ENCODE measurements at places on chromosomes 2 and 18.

DNA sequence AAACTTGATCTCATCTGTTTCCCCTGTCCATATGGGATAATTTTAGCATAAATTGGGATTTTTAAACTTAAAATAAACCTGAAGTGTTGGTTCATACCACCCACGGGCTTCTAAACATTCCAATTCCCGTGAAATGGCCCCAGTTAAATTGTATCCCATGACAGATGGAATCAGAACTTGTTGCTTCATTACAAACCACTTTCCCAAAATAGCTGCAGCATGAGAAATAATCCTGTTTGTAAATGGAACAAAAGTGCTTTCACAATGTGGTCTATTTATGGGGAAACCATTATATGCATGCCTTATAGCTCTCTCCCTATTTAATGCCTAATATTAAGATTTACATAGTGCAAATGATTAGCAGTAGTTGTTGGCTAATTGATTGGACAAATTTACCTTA, 15.9 kb downstream of the SCG2 start:
- DNase-seq = no peak

DNA sequence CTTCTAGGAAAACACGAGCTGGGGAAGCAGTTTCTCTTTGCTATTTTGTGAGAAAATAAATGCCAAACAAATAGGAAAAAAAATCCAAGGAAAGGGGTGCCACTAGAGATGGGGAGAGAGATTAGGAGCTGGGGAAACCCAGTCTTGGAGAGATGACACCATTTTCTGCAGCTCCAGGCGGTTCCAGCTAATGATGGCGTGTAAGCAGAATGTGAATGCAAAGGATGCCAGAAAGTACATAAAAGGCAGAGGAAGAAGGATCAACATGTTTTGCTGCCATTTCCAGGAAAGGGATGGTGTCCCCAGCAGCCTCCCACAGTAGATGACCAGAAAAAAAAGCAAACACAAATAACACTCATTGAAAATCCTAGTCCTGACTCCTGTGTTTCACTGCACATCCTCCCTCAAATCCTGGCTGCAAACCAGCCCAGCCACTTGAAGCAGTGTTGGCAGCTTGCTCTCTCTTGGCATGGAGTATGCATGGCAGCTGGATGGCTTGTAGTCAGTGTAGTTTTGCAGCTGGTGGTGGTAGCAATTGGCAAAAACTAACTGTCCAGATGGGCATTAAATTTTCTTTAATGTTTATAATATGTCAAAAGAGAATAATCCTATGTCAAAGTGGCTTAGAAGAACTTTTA, 93.6 kb downstream of the FTCDNL1 start:
- DNase-seq = no peak

- no peak for DNase-seq
Measured at GRCh38 chr18:58279504-58280175, 235.6 kb downstream of the NEDD4L start.

- DNase-seq = peak; percentile 28
Measured at GRCh38 chr2:15942711-15943345, 2.5 kb downstream of the MYCN start.

DNA sequence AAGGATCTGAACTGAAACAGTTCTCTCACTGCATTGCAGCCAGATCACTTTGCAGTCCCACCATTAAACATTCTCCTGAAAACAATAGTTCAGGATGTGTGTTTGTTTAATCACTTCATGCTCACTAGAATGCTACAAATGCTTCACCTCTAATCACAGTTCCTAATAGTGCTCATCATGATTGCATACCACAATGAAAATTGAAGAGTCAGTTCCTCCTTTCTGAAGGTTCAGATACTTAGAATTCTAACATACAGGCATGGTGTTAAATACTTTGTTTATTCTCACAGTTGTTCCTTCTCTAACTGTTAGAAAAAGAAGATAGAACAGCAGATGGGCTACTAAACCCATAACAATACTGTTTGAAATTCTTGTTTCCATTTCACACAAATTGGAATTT, 622.3 kb upstream of the ACVR2A start:
- no peak for DNase-seq

GRCh38 chr2:3517948-3518495, 1.3 kb downstream of the ADI1 start:
- no peak for DNase-seq

DNA sequence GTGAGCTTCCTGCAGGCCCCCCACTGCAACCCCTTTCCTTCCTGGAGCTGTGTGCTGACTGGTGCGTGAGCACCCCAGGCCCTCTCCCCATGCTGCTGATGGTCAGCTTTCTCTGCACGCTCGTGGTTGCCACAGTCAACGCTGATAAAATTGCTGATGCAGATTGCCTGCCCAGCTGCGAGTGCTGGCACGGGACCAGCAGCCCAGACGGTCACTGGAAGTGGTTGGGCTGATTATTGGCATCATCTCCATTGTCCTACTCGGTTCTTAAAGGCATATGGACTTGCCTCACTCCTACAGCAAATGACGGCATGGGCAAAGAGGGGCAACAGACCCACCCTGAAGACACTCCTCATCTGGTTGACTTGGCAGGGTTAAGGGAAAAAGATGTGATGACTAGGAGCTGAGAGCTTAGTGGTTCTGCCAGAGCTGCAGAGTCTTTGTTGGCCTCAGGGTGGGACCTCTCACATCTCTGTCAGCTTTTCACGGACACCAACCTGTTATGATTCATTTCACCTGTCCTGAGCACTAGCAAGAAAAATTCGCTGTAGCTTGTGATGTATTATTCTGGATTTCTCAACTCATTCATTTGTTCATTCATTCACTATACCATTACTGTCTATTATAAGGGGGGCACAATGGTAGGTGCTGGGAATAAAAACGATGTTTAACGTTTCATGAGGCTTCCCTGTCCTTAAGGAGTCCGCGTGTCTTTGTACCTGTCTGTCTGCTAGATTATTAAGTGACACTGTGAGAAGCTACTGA, 38.4 kb downstream of the PAX8 start:
- DNase-seq = no peak

DNA sequence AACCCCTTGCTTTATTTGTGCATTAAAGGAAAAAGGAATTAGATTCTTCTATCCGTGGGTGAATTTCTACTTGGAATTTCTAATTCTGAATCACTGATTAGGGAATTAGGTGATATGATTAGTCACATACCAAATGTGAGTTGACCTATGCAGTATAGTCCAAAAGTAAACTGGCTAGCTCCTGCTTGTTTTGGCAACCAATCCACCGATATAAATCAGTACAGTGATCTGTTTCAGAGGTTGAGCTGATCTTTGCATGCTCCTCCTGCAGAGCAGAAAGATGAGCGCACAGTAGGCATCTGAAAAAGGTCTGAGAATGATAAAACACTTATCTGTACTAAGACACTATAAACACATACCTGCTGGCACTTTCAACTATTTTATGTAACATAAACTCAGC, 86.6 kb downstream of the LRP1B start:
- no peak for DNase-seq

- DNase-seq = no peak
Measured at GRCh38 chr2:19752500-19752899, 149.3 kb downstream of the TTC32 start.

DNA sequence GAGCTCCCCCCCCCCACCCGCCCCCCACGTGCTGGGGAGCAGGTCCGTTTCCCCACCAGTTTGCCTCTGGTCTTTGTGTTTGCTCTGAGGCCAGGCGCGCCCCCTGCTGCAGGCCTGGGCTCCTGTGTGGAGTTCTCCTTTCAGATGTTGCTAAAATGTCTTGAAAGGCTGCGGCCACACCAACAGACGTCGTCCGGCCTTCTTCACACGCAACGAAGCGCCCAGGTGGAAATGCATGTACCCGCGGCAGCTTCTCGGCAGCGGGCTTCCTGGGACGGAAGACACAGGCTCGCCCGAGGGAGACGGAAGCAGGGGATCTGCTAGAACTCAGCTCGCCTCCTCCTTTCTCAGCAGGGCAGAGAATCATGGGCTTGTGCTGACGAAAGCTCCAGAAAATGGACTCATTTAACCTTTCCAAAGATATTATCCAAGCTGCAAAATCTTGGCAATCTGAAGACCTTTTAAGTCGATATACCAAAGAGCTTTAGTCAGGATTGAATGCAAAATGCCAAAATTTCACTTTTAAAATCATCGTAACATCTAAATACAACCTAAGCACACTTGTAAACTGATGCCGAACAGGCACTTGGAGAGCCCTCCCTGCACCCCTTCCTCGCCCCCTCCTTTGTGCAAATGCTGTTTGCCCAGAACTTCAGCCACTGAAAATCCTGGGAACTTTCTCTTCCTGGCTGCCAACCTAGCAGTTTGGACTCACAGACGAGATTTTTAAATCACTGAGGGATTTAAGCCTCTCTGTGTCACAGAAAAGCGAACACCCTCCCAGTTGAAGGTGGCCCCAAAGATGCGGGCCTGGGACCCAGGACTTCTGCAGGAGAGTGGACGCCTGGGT, 125.5 kb upstream of the ZNF516 start:
- DNase-seq = peak; percentile 77

GRCh38 chr18:36181441-36181840, 5.9 kb upstream of the MOCOS start:
- DNase-seq = no peak

- DNase-seq = no peak
Measured at GRCh38 chr2:185790361-185790760, 51.8 kb downstream of the FSIP2 start.

GRCh38 chr18:44066541-44066940, 614.1 kb upstream of the SETBP1 start:
- DNase-seq = no peak

- no peak for DNase-seq
Measured at GRCh38 chr18:28080876-28081300, 96.0 kb downstream of the CDH2 start.

DNA sequence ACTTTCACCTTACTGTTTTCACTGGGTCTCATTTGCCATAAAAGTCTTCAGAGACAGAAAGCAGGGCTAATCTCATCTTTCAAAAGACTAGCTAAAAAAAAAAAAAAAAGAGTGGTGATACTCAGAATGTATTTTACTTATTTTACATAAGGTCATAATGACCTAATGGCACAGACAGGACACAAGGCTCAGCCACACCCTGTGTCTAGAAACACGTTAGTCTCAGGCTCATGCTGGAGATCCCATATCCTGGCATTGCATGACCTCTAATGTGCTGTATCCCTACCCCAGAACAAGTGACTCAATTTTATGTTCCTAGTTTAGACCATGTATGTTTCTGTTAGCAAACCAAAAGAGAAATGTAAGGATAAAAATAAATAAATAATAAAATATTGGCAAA, 115.4 kb downstream of the SATB2 start:
- no peak for DNase-seq

- no peak for DNase-seq
Measured at GRCh38 chr18:1511619-1512311, 607.1 kb downstream of the ADCYAP1 start.

DNA sequence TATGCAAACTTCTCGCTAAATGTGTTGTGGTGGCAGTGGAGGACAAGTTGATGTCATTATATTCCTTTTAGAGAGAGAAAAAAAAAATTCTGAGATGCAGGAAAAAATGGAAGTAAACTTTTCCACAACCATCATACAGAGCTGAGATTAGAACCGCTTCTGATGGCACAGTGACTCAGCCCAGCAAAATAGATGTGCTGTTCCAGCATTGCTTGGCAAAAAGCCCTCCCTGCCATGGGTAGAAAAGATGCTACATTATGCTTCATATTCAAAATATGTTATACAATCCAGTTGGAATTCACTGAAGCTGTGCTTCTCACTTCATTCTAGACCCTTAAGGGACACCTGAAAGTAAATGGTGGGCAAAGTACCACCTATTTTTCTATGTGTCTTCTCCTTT, 1047.6 kb upstream of the FANCL start:
- DNase-seq = no peak

DNA sequence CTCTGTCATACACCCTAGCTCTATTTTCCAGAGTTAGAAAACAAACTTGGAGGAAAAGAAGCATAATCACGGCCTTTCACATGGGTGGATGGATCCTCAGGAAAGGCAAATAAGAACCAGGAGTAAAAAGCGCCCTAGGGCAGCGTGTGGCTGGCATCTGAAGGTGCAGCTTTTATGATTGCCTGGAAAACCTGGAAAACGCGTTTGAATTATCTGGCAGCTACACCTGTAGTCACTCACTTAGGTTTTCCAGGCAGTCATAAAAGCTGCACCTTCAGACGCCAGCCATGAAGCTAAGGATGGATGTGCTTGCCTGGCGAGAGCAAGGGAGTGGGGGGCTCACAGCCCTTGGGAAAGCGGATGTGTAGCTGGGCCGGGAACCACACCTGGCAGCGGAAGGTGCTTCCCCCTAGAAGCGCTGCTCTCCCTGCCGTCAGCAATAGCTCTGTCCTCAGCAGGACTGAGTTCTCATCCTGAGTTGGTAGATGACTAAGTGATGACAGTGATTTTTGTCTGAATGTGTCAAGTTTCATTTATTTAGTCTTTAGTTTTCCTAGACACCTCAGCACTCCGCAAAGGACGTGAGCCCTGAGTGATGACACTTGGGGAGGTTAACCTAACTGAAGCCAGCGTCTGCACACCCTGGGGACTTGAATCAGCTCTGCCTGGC, 82.0 kb downstream of the DCDC2C start:
- DNase-seq = no peak

All from glutamatergic neuron (in vitro differentiated cells).